ENCODE measurements at places on chromosomes 11 and 22. TPM values are rescaled to one million over a fixed set of nuclear protein-coding genes. Genes with fewer than 3 reads are reported as not detected.
A peak's percentile ranks its signal among the peaks of the same experiment; 100 is the strongest.

GRCh38 chr11:12802418-12803085 lies 128.3 kb downstream of the TEAD1 start:
- H3K36me3 ChIP-seq = no peaks in the 10 kb centered on the region
- DNase-seq = no peak
- peak overlapping the region; percentile 46 for H3K27ac ChIP-seq
- H3K4me1 ChIP-seq = peaks cover 53% of the 10 kb centered on the region
- H3K4me3 ChIP-seq = no peak overlapping the region
- no peaks in the 10 kb centered on the region for H3K27me3 ChIP-seq

DNA sequence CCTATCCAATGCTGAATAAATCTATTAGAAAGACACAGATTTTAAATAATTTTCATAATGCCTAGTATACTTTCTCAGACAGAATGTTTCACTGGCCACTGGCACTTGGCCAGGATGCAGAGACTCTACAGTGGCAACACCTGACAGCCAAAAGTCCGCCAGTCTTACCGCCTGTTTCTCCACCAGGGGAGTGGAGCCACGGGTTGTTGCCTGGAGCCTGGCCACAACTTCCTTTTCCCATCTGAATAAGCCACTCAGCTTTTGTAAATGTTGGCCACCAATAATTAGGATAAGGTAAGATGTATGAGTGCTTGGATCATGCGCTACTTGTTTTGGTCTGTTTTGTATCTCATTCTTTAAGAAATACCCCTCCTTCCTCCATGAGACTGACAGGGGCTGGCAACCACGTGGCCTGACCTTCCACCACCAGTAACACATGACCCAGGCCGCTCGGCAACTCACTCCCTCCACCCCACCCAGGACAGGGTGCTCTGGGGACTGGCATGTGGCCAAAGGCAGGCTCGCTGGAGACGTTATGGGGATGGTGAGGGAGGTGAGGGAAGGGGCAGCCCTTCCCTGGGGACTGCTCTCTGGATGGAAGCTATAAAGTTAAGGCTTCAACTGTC lies 93.0 kb upstream of the BID start:
- no peak for DNase-seq
- no peak overlapping the region for H3K27ac ChIP-seq
- peaks cover 15% of the 10 kb centered on the region for H3K4me1 ChIP-seq
- peaks cover 46% of the 10 kb centered on the region for H3K36me3 ChIP-seq
- H3K27me3 ChIP-seq = no peaks in the 10 kb centered on the region

GRCh38 chr22:22914726-22915669 lies 27.4 kb downstream of the IGLL5 start:
- H3K27ac ChIP-seq = no peak overlapping the region
- H3K4me3 ChIP-seq = no peak overlapping the region
- no peaks in the 10 kb centered on the region for H3K36me3 ChIP-seq
- H3K27me3 ChIP-seq = no peaks in the 10 kb centered on the region
- H3K4me1 ChIP-seq = no peaks in the 10 kb centered on the region
- DNase-seq = no peak

DNA sequence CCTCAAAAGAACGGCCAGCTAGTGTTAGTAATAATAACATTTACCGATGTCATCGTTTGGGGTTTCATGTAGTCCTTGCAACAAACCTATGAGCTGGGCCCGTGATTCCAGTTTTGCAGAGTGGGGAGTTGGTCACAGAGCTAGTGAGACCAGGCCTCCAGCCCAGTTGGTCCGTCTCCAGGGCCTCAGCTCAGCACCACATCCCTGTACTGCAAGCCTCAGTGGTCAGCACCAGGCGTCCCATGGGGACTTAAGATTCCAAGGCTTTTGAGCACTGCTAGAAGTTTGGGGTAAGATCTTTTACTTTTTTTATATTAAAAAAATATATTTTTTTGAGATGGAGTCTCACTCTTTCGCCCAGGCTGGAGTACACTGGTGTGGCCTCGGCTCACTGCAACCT lies 1.1 kb upstream of the TSGA10IP start:
- no peak for DNase-seq
- H3K27me3 ChIP-seq = no peaks in the 10 kb centered on the region
- no peaks in the 10 kb centered on the region for H3K36me3 ChIP-seq
- no peak overlapping the region for H3K27ac ChIP-seq
- H3K4me3 ChIP-seq = no peak overlapping the region

DNA sequence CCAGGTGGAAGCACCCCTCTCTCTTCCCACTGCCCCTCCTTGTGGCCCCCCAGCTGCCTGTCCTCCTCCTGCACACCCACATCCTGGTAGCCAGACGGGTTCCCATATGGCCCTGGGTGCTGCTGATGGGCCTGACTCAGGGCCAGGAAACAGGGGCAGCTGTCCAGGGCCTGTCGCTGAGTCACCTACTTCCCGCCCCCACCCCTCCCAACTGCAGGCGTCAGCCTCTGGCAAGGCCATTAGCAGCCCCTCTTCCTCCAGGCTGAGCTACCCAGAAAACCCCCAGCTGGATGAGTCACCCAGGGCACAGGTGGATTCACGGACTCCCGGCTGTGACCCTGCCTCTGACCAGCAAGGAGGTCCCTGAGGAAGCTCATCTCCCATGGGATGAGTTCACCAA lies 6.9 kb upstream of the GAL start:
- H3K36me3 ChIP-seq = no peaks in the 10 kb centered on the region
- H3K4me3 ChIP-seq = no peak overlapping the region
- no peaks in the 10 kb centered on the region for H3K4me1 ChIP-seq
- DNase-seq = no peak
- H3K27ac ChIP-seq = no peak overlapping the region

GRCh38 chr11:67371911-67372320 lies 1.5 kb downstream of the CLCF1 start:
- no peaks in the 10 kb centered on the region for H3K36me3 ChIP-seq
- H3K27me3 ChIP-seq = peaks cover 32% of the 10 kb centered on the region
- DNase-seq = peak; percentile 21
- no peak overlapping the region for H3K27ac ChIP-seq

GRCh38 chr11:80816966-80817365 lies 1376.1 kb upstream of the TENM4 start:
- H3K4me3 ChIP-seq = no peak overlapping the region
- H3K27ac ChIP-seq = no peak overlapping the region
- H3K36me3 ChIP-seq = no peaks in the 10 kb centered on the region
- no peaks in the 10 kb centered on the region for H3K27me3 ChIP-seq

GRCh38 chr11:72609476-72609875 lies 64.7 kb downstream of the PDE2A start:
- H3K27me3 ChIP-seq = peaks cover 8% of the 10 kb centered on the region
- H3K27ac ChIP-seq = no peak overlapping the region
- no peak overlapping the region for H3K4me3 ChIP-seq
- no peaks in the 10 kb centered on the region for H3K36me3 ChIP-seq
- H3K4me1 ChIP-seq = no peaks in the 10 kb centered on the region

DNA sequence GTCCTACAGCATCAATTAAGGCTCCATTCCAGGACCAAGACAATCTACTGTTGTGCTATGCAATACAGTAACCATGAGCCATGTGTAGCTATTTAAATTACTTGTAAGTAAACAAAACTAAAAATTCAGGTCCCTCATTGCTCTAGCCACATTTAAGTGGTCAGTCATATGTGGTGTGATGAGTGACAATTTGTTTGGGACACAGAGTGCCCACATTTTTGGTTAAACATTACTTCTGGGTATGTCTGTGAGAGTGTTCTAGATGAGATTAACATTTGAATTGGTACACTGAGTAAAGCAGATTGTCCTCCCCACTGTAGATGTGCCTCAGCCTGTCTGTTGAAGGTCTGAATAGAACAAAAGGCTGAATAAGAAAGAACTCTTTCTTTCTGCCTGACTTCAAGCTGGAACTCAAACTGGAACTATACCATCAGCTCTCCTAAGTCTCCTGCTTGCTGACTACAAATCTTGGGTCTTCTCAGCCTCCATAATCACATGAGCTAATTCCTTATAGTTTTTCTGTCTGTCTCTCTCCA lies 15.8 kb downstream of the KBTBD3 start:
- H3K27ac ChIP-seq = no peak overlapping the region
- H3K4me1 ChIP-seq = no peaks in the 10 kb centered on the region
- no peak overlapping the region for H3K4me3 ChIP-seq
- DNase-seq = no peak

GRCh38 chr11:101008961-101009689 lies 120.5 kb downstream of the PGR start:
- no peak overlapping the region for H3K27ac ChIP-seq
- no peaks in the 10 kb centered on the region for H3K4me1 ChIP-seq
- no peak for DNase-seq
- H3K27me3 ChIP-seq = no peaks in the 10 kb centered on the region
- no peaks in the 10 kb centered on the region for H3K36me3 ChIP-seq

- H3K36me3 ChIP-seq = no peaks in the 10 kb centered on the region
- no peaks in the 10 kb centered on the region for H3K4me1 ChIP-seq
- no peak overlapping the region for H3K4me3 ChIP-seq
These were observed 10.7 kb downstream of the OLFML1 start for GRCh38 chr11:7495882-7496551.

DNA sequence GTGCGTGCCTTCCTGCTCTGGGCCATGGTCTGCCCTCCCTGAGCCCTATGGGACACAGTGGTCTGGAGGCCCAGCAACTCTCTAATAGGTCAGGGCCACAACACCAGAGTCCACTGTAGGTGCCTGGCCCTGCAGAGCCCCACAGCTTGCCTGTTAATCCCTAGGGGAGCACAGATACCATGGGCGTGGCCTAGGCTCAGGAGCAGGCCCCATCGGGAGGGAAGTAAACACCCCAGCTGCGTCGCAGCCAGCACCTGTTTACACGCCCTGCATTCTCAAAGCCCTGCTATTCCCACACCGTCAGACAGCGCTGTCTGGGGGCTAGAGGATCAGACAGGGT lies 2.5 kb downstream of the KCTD17 start:
- no peak overlapping the region for H3K4me3 ChIP-seq
- H3K4me1 ChIP-seq = no peaks in the 10 kb centered on the region
- DNase-seq = no peak
- no peaks in the 10 kb centered on the region for H3K36me3 ChIP-seq

- H3K4me1 ChIP-seq = peaks cover 3% of the 10 kb centered on the region
- no peak overlapping the region for H3K27ac ChIP-seq
- no peaks in the 10 kb centered on the region for H3K27me3 ChIP-seq
- DNase-seq = no peak
- no peaks in the 10 kb centered on the region for H3K36me3 ChIP-seq
- H3K4me3 ChIP-seq = no peak overlapping the region
These were observed 7.6 kb downstream of the DLG2 start for GRCh38 chr11:85619499-85619898.

GRCh38 chr11:57403802-57404147 lies 13.3 kb upstream of the PRG2 start:
- H3K36me3 ChIP-seq = no peaks in the 10 kb centered on the region
- DNase-seq = no peak
- no peaks in the 10 kb centered on the region for H3K27me3 ChIP-seq
- no peak overlapping the region for H3K4me3 ChIP-seq

DNA sequence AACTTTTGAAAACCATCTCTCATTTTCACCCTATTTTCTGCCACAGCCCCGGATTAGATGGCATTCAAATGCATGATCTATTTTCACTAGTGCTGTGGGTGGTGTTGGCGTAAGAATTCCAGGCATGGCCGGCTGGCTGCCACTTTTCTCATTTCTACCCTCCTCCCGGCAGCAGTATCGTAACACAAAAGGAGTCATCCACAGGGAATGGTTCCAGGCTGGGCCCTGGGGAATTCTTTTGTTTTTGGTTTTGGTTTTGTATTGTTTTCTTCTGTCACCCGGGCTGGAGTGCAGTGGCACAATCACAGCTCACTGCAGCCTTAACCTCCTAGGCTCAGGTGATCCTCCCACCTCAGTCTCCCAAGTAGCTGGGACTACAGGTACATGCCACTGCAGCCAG lies 13.8 kb downstream of the JAML start:
- H3K36me3 ChIP-seq = no peaks in the 10 kb centered on the region
- H3K4me3 ChIP-seq = no peak overlapping the region
- peaks cover 26% of the 10 kb centered on the region for H3K27me3 ChIP-seq
- DNase-seq = peak; percentile 62

GRCh38 chr11:77884186-77884828 lies 63.4 kb downstream of the AAMDC start:
- no peak overlapping the region for H3K27ac ChIP-seq
- no peak overlapping the region for H3K4me3 ChIP-seq
- no peaks in the 10 kb centered on the region for H3K4me1 ChIP-seq
- H3K27me3 ChIP-seq = no peaks in the 10 kb centered on the region
- H3K36me3 ChIP-seq = peaks cover 11% of the 10 kb centered on the region
- DNase-seq = peak; percentile 83

DNA sequence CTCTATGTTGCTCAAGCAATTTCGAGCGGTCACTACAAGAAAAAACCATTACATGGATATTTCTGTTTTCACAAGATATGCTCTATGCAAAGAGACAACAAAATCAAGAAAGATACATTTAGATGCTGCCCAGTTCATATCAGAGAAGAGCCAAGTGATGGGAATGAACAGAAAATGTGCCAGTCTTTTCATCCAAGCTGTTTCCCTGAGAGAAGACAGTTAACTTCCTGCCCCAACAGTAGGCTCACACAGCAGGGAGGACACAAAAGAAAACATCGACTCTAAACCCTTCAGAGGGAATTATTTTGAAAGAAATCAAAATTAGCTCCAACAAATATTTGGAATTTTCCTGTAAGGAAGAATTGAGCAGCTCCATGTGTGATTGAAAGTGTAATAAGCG lies 11.6 kb downstream of the JAML start:
- peaks cover 8% of the 10 kb centered on the region for H3K27me3 ChIP-seq
- H3K4me3 ChIP-seq = no peak overlapping the region
- H3K4me1 ChIP-seq = no peaks in the 10 kb centered on the region
- no peak overlapping the region for H3K27ac ChIP-seq
- no peaks in the 10 kb centered on the region for H3K36me3 ChIP-seq

DNA sequence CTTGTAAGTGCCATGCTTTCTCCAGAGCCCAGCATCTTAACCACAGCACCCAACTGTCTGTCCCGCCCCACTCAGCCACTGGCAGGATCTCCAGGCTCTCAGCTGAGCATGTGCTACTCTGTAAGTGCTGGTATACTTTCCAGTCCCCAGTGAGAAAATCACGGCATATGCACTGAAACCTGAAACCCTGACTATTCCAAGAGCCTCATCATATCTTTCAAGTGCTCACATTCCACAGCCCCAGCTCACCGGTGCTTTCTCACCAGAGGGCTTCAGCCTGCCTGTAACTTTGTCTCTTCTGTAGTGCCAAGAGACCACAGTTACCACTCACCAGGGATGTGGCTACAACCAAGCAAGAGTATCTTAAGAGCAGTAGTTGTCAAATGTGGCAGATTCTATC lies 24.4 kb upstream of the PAMR1 start:
- H3K27me3 ChIP-seq = no peaks in the 10 kb centered on the region
- H3K4me1 ChIP-seq = peaks cover 14% of the 10 kb centered on the region
- H3K36me3 ChIP-seq = no peaks in the 10 kb centered on the region
- peak; percentile 85 for DNase-seq

DNA sequence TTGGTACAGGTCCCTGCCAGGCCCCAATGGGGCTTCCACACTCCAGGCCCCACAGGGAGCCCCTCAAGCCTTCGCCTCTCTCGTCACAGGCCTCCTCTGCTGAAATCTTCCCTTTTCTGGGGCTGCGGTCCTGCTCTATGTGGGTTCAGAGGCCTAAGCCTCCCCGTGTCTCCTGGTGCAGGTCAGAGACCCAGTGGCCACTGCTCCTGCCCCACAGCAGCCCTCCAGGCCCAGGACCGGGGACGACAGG lies 5.9 kb upstream of the IFITM3 start:
- no peaks in the 10 kb centered on the region for H3K36me3 ChIP-seq
- no peak overlapping the region for H3K4me3 ChIP-seq
- peaks cover 22% of the 10 kb centered on the region for H3K4me1 ChIP-seq
- peak overlapping the region; percentile 19 for H3K27ac ChIP-seq

- H3K4me1 ChIP-seq = peaks cover 8% of the 10 kb centered on the region
- no peaks in the 10 kb centered on the region for H3K27me3 ChIP-seq
- peak; percentile 49 for DNase-seq
- no peaks in the 10 kb centered on the region for H3K36me3 ChIP-seq
These were observed 124.3 kb downstream of the TRIM29 start for GRCh38 chr11:120013325-120014250.

Gene VSIG10L2
- not detected for total RNA-seq

Gene APOA5
- total RNA-seq = not detected

Gene E2F8
- 5.2 TPM for total RNA-seq
